ENCODE measurements at places on chromosomes 16 and 17.

- DNase-seq, result no peak
These were observed 28.5 kb downstream of the SMIM36 start for GRCh38 chr17:55482591-55483389.

DNA sequence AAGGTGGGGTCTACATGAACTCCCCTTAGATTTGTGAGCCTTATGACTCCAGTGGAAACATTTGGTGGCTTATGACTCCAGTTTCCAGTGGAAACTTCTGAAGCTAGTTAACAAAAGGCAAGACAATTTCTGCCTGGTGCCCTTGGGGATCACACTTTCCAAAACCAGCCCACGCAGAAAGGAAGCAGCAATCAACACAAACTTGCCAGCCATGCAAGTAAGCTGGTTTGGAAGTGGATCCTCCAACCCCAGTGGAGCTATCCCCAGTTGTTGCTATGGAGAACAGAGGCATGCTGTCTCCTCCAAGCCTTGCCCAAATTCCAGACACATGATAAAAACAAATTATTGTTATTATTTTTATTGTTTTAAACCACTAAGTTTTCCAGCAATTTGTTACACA lies 130.9 kb downstream of the CDH11 start:
- DNase-seq, result no peak

DNA sequence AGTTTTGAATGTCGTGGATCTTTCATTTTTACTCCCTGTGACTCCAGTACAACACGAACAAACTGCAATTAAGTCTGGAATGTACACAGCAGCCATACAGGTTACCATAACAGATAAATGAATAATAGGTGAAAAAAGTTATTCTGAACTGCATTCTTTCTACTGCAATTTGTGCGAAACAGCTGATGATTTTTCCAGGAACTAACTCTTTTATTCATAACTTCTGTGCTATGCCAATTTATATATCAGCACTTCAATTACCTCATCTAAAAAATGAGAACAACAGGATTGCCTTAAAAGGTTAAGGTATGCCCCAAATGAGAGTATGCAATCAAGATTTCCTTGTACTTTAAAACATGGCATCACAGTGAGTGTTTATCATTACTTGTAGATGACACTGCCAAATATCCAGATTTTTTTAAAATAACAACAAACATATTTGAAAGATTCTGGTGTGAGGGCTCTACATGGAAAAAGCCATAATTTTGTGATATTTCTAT lies 238.9 kb downstream of the CDH8 start:
- DNase-seq, result no peak

- DNase-seq, result no peak
These were observed 4.8 kb downstream of the ADAP2 start for GRCh38 chr17:30926516-30926915.

- DNase-seq, result no peak
These were observed 192.9 kb downstream of the CCDC182 start for GRCh38 chr17:57552114-57552624.

DNA sequence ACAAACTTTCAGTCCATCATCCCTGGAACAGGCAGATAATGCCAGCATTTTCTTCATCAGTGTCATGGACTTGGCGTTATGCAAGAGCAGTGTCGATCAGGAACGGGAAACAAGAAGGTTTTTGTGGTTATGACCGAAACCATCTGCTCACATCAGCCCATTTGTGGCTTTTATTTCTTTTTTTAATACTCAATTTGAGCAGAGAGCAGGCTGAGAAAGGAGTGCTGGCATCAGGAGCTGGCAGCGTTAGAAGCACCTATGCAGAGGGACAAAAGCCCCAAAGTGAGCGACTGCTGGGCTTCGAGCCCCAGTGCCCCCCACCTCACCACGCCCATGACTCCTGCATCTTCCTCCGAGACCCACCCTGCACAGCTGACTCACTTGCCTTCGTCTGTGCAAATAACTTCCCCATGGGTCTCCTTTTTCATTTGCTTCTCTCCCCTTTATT lies 16.2 kb upstream of the CD300E start:
- DNase-seq, result no peak

DNA sequence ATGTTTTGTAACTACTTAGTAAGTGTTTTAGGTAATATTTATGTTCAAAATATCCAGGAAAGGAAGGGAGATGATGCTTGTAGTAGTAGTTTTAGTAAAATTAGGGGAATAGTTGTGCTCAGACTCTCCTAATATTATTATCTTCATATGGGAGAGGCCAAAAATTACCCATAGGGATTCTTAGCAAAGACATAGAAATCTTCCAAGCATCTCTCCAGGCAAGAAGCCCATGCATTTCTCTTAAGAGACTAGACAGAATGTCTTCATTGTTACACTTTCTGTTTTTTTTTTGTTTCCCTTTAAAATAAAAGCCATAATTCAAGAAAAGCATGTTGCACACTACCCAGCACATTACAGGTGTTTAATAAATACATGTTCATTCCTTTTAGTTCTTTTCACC lies 180.6 kb downstream of the CYB561 start:
- no peak for DNase-seq

DNA sequence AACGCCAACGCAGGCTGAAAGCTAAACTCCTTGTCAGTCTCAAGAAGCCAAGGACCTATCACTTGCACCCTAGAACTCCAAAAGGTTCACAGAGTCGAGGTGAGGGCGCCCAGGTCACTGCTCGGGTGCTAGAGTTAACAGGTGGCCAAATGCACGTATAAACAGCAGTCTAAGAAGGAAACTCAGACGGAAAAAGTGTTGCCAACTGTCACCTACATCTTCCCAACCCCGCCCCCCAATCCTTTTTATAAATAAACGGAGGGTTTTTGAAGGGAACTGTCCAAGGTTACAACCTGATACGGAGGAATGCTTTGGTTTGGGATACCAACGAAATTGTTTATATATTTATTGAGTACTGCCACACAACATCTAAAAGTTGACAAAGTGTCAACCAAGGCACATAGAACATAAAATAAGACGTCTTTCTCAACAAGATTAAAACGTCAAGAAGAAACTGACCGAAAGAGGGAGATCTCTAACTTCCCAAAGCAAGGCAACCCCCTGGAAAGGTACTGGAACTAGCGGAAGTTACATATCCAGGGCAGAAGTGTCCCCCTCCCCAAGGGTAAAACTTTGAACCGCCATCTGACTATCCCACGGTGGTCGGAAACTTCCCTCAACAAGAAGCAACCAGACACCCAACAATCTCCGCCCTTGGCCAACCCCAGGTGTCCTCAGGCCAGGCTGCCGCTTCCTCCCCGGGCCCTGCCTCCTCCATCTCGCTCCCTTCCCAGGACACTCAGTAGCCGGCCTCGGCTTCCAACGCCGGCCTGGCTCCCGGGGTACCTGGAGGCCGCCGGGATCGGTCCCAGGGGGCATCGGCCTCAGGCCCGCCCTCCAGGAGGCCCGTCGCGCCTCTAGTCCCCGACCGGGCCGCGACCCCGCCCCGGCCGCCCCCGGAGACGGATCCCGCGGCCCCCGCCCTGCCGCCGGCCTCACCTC lies 982 bp downstream of the SPAG9 start:
- no peak for DNase-seq

DNA sequence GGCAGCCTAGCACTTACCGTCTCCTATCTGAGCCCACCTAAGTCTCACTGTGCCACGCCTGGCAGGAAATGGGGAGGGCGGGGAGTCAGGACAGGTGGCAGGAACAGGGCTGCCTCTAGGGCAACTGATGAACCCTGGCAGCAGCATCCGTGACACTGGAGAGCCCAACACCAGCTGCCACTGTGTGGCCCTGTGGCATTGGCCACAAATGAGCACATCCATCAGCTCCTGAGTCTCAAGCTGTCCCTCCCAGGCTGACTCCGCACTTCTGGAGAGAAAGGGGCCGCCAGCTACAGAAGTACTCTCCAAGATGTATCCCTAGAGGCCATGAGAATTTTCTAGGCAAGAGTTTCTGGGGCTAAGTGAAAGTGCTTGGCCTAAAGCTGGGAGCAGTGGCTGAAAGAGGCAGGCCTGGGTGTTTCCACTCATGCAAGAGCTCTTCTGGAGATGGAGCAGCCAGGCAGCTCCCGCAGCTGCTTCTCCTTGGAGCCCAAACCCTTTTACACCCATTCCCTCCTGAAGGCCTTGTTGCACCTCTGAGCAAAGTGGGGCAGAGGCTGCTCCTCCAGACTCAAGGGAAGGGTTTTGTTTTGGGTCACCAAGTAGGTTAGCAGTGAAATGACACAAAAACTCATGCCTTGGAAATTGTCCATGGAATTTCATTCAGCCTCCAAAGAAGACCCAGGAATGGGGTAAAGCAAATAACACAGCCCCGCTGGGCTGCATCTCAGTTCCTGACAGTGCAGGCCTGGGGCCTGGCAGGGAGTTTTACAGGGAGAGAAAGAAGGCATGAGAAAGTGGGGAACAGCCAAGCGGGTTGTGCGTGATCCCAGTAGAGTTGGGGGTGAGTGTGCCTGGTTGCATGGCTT lies 25.8 kb downstream of the PEMT start:
- no peak for DNase-seq

DNA sequence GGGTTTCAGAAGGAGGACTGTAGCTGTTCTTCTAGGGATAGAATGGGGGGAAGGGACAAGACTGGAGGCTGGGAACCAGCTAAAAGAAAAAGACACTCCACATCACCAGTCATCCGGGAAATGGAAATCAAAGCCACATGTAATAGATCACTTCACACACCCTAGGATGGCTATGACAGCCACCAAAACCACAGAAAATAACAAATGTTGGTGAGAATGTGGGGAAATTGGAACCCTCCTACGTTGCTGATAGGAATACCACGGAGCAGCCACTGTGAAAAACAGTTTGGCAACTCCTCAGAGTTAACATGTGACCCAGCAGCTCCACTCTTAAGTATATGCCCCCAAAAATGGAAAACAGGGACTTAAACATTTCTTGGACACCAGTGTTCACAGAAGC lies 2.3 kb downstream of the TLE7 start:
- DNase-seq, result no peak

- no peak for DNase-seq
These were observed 89.0 kb downstream of the SYCE1L start for GRCh38 chr16:77288222-77288621.

DNA sequence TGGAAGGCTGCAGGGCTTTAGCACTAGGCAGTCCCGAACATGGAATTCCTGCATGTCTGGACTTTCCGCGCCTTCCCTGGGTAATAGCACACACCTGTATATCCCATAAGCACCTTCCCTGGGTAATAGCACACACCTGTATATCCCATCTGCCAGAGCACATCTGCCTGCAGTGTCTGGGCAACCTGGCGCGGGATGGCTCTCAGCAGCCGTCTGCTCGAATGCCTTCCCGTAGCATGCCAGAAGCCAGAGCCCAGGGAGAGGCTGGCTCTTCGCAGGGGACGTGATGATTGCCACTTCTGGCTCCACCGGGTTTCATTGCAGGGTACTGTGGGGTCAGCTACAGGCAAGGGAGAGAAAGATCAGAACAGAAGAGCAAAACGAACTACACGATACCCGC lies 21.3 kb downstream of the MBTPS1 start:
- no peak for DNase-seq

DNA sequence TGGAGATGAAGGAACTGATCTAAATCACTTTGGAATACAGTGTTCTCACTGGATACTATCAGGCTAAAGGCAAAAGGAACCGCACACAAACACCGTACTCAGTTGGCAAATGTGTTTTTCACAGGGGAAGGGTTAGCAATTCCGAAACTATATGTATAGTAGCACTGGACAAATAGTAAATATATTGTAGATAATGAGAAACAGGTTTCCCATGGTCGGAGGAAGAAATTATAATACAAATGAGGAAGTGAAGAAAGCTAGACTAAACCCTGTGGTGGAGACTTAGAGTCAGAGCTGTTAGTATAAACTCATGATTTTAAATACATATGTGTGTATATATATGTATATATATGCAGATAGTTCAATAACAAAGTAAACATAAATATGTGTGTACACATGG lies 414.1 kb upstream of the SALL1 start:
- DNase-seq, result no peak

DNA sequence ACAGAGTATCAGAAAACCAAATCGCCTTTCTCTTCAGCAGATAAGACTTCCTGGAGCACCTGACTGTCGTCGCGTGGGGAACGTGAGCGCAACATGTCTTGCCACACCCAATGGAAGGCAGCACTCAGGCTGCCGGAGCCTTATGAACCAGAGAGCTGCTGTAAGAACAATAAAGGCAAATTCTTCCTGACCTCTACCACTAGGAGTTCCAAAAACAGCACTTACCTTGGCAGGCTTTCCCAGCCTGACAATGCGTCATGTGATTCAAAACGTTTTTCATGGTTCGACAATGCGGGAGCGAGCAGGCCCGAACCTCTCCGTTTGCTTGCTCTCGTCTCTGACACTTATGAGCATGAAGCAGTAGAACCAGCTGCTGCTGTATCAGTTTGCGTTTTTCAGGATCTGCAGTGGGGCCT lies 75.8 kb upstream of the TRAP1 start:
- DNase-seq, result no peak

DNA sequence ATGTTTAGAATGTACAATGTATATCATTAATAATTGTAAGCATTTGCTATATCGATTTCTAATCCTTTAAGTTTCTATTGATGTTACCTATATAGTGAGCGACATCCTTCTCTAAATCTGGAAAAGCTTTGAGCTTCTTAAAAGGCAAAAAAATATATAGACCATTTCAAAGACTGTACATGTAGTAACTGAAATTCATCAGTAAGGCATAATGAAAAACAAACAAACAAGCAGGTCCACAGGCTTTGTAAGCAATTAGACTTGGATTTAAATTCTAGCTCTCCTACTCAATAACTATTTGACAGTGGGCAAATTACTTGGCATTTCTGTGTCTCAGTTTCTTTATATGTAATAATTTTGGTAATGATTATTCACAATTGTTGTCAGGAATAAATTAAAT lies 51.7 kb upstream of the NACA2 start:
- DNase-seq, result no peak

- DNase-seq, result no peak
These were observed 1.2 kb downstream of the BCAR1 start for GRCh38 chr16:75250089-75250808.

- DNase-seq, result no peak
These were observed 34.0 kb downstream of the PGS1 start for GRCh38 chr17:78412403-78412802.

- no peak for DNase-seq
These were observed 22.9 kb downstream of the VMP1 start for GRCh38 chr17:59730268-59730834.

DNA sequence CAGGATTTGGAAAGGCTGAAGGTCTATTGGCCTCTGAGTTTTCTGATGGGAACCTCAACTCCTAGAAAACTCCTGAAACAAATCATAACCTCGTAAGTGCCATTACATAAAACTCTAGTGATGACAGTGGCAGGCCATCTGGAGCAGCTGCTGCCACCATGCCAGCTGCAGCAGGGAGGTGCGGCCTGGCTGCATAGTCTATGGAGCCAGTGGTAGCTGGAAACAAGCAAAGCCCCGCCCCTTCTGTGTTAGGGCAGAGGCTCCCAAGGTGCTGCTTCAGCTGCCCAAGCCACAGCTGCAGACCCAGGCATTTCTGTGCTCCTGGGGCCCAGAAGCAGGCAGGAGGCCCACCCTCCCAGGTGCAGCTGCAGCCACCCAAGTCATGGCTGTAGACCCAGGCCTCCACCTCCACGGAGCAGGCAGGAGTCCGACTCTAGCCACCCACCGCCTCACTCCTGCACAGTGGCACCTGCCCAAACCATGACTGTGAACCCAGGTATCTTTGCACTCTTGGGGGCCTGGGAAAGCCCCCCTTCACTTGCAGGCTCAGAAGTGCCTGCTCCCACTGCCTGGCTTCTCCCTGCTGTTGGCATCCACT lies 254.1 kb upstream of the KCNJ16 start:
- no peak for DNase-seq

- DNase-seq, result no peak
These were observed 23.5 kb downstream of the SNX29 start for GRCh38 chr16:12000032-12000431.

- DNase-seq, result no peak
These were observed 182.3 kb upstream of the GSE1 start for GRCh38 chr16:85430523-85431421.
